Left renal cortex interstitium (tissue), 4 donors: ENCODE measurements at places on chromosomes 16 and 17.

GRCh38 chr17:38881600-38882191 is 11.8 kb downstream of the LASP1 start:
- DNase-seq = no peak

DNA sequence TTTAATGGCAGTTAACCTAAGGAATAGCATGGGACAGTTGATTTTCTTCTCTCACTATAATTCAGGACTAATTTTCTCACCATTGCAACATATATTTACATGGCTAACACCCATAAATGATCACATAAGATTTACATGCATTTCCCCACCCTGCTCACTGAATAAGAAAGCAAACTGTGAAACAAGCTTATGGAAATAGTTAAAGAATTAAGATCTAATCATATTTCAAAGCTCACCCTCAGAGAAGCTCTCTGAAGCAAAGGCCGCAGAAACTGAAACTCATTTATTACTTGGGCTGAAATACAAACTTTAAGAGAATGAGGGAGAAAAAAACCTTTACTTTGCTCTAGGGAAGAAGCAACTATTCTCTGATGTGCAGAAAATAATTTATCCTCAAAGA is 218.7 kb upstream of the AXIN2 start:
- no peak for DNase-seq

- DNase-seq = no peak
Observed at GRCh38 chr16:53556521-53556920, 53.5 kb upstream of the AKTIP start.

GRCh38 chr16:19315889-19316433 is 30.4 kb downstream of the CLEC19A start:
- DNase-seq = no peak

- DNase-seq = no peak
Observed at GRCh38 chr17:40307740-40308239, 1.2 kb upstream of the RARA start.

DNA sequence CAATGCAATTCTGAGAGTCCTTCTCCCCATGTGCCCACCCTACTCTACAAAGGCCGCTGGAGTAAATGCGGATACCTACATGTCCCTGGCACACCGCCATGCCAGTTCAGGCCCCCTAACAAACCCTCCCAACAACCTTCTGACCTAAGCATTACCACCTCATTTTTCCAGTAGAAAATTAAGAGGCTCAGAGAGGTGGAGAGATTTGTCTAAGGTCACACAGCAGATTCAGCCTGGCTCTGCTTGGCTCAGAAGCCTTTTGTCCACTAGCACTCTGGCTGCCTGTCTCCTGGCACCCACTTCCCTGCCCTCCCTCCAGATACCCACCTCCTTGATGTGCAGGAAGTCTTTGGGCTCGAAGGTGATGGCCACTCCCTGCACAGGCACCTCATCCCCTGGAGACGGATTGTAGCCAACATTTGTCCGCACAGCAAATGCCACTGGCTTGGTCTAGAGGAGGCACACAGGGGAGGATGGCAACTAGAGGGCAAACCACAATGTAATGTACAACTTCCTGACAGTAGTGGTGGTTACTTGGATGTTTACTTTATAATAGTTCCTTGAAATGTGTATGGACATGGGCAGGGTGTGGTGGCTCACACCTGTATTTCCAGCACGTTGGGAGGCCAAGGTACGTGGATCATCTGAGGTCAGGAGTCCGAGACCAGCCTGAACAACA is 10.2 kb downstream of the CACNB1 start:
- DNase-seq = no peak
